ENCODE measurements at places on chromosomes 16 and 17.

GRCh38 chr17:82238472-82239201 lies 9.8 kb downstream of the SLC16A3 start:
- DNase-seq: no peak

DNA sequence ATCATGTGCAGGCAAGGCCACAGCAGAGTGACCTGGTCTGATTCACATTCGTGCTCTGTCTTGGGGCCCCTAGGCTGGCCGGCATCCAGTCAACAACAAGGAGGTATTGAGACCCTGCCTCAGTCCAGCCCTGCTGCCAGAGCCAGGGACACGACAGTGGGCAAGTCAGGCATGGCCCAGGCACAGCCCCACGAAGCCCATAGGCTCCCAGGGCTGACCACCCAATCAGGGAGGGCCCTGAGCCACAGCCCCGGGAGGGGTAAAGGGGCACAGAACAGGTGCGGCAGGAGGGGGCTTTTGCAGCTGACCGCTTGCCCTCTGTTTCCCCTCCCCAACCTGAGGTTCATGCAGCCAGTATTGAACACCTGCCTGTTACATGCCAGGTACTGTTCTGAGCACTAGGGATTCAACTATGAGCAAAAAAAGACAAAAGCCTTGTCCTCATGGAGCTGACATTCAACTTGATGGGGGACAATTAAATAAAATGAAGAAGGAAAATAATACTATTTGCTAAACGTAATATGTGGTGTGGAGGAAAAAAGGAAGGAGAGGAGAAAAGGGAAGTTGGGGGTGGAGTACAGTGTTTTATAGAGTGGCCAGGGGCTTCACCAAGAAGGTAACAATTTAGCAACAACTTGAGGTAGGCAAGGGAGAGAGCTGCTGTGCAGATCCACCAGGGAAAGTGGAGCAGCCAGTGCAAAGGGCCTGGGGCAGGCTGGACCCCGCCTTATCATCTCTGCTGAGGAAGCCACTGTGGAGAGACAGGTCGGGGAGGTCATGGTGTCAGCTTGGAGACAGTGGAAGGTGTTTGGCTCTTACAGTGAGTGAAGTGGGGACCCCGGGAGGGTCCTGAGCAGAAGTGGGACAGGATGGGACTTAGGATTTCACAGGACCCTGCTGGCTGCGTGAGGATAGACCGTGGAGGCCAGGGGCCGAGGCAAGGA lies 6.1 kb downstream of the DRC3 start:
- no peak for DNase-seq

- no peak for DNase-seq
Observed at GRCh38 chr17:42135664-42136653, 13.4 kb downstream of the HSPB9 start.

DNA sequence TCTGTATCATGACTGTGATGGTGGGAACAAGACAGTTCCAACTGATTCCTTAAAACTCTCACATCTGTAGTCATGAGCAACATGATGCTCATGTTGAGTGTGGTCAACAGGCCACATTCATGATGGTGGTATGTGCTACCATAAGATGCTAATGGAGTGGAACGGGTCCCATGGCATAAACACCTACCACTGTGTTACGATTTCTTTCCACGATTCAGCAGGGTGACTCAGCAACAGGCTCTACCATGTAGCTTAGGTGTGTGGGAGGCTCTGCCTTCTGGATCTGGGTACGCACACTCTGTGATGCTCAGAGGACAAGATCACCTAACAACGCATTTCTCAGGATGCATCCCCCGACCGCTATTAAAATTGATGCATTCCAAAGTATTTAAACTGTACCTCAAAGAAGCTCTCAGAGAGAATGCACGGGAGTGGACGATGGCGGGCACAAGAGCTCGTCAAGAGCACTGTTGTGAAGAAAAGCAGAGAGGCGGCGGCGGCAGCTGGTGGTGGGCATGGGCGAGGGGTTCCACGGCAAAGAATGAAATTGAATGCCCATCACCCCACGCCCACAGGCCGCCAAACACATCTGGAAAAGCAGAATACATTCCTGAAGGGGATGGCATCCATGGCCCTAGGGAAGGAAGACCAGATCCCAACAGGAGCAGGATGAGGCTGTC lies 133.3 kb downstream of the ZNF778 start:
- DNase-seq: no peak

DNA sequence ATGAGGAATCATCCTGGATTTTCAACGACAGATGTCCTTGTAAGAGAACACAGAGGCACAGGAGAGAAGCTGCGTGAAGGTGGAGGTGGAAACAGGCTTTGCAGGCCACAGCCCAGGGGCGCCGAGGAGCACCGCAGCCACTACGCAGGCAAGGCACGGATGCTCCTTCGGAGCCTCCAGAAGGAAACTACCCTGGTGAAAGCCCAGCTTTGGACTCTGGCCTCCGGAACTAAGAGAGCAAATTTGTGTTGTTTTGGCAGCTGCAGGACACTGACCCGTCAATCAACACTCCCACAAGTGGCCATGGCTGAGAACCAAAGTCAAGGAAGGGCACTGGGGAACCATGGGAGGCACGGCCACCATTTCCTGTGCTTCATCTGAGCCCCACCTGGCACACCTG lies 3.4 kb downstream of the ARL16 start:
- DNase-seq: no peak

DNA sequence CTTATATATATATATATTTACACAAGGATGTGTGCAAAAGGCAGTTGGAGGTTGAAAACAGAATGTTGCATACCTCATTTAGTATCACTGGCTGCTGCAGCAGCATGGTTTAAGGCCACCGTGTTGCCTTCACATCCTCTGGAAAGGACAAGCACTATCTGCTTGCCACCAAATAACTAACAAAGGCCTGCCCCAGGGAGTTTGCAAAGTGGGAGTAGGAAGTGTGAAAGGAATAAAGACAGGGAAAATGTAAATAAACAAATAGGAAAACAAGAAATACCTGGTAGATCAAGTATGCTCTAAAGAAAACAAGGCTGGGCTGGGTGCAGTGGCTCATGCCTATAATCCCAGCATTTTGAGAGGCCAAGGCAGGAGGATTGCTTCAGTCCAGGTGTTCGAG lies 33.5 kb upstream of the GFOD2 start:
- DNase-seq: no peak

- no peak for DNase-seq
Observed at GRCh38 chr17:73760439-73760758, 116.2 kb upstream of the SDK2 start.

DNA sequence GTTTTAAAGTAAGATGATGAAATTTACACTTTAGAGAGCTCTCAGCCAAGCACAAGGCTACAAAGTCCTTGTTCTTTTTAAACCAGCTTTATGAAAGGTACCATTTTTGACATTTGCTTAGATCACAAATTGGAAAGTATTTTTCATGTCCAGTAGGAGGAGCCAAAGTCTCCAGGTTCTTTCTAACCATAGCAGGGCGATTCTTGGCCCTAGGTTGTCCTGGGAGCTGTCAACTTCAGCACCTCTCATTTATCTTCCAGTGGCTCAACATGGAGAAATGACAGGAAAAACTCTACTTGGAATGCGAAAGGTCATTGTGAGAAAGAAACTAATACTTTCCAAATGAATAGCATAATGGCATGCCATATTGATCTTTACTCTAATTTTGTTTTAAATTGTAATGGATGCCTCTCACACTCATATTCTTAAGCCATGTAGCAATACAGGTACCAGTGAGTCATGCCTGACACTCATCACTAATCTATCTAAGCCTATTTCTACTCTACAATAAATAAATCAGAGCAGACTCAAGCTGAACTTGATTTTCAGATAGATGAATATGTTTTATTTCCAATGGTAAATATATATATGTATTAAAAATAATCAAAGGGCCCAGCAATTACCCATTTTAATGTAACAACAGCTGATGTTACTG lies 919.1 kb upstream of the EEF2KMT start:
- no peak for DNase-seq

- no peak for DNase-seq
Observed at GRCh38 chr17:15185625-15185991, 79.5 kb downstream of the PMP22 start.

DNA sequence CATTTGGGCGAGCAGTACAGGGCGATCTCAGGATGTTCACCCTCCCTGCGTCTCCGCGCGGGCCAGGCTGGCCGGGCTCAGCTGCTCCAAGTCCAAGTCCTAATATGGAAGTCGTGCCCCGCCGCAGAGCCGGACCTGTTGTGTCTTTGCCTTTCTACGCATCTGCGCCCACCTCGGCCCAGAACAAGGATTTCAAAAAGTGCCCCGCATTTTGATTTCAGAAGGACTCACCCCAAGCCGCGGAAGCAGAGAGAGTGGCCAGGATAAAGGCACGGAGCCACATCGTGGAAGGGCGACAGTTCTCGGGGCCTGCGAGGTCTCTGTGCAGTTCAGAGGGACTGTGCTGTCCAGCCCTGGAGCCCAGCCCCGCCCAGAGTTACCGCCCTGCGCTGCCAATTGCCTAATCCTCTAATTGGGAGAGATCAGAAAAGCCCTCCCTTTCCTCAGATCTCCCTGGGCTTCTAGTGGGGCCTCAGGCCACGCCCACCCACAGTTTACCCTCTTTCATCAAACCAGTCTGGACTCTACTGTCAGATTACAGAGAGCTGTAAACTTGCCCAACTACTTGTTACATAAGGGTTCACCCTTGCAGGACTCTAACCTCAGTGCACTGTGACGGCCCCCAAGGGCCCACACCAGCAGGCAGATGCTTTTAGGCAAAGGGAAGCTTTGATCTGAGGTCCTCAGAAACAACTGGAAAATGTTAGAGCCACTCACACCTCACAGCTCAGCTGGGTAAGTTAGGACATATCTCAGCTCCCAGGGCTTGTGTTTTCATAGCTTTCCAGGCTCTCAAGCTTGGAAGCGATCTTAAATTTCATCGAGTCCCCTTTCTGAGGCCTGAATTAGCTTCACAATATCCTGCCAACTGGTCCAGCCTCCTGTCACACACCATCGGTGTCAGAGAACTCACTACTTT lies at the start of gene CES1:
Gene CES1, minus strand, starts transcription at position 324 of the 919 bp plus-strand sequence. Its CDS starts 41 bp downstream, at position 283.
- DNase-seq: no peak

DNA sequence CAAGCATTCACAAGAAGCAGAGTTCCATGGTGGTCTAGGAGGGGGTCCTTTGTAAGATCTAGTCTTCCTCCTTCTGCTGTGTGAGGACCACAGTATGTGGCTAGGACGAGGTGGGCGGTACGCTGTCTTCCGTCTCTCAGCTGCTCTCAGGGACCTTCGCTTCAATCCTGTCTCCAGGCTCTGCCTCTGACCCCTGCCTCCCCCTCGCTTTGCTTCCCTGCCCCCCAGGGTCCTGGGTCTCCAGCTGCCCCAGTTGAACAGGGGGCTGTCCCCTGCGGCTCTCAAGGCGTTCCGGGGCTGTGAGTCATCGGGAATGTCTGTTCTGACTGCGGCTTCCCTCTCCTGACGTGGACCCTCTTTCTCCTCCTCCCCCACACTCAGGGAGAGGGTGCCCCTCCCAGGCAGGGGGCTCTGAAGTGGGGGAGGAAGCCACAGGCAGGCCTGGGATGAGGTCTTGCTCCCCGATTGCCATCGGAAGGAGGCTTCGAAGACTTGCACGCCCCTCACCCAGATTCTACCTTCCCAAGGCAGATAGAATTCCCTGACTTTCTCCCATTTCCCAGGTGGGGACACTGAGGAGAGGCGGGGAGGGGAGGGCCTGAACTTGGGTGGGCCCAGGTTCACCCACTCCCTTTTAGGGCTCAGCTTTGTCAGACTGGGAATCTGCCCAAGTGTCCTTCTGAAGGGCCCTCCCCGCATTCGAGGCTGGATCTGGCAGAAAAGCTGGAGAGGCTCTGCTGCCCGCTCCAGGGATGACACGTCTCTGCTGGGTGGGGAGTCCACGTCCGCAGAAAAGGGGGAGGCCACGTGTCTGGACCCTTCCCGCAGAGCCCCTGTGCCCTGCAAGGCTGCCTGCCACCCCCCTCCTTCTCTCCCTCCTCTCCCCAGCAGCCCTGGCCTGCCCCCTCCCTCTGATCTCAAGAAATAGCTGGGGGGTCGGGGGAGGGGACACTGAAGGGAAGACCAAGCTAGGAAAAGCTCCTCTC lies 9.1 kb upstream of the COL1A1 start:
- no peak for DNase-seq

GRCh38 chr16:65119901-65120401 lies 1.9 kb downstream of the CDH11 start:
- DNase-seq: no peak

GRCh38 chr17:82490512-82491195 lies 28.9 kb upstream of the FOXK2 start:
- no peak for DNase-seq

GRCh38 chr17:44604116-44604761 lies 47.0 kb downstream of the FZD2 start:
- DNase-seq: no peak

- no peak for DNase-seq
Observed at GRCh38 chr17:38428112-38428642, at the start of gene ARHGAP23. Gene ARHGAP23 (plus strand): TSS chr17:38428464. CDS start chr17:38428486, 22 bp downstream.

DNA sequence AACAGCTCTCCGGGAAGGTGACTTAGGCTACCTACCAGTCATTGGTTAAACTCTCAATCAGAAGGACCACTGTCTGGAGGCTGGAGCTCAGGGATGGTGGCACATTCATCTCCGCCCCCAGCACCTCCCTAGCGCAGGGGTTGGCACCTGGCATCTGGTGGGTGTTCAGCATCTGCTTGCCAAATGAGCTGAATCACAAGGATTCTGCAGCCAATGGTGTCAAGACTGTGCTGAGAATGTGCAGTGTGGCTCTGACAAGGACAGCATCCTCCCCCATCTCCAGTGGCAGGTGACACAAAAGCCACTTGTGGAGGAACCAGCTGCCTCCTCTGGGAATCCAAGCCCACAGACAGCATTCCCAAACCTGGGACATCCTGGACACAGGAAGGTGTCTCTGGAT lies 35.2 kb downstream of the PLXDC1 start:
- DNase-seq: no peak

DNA sequence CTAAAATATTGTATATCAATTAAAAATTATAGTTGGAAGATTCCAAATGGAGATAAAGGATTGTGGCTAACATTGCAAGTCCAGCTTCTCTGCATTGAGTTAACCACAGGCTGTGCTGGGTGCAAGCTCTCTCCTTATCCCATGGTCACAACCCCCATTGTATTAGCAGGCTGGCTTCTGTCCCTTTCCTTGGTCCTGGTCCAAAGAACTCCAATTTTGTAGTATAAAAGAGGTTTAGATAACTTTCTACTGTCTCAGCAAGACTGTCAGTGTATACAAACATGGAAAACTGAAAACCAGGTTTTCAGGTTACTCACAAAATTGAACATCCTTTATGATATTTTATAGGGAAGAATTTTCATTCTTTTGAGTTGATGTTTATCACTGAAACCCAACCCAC lies 76.6 kb upstream of the HS3ST3A1 start:
- DNase-seq: no peak

- DNase-seq: no peak
Observed at GRCh38 chr17:70775679-70776078, 606.3 kb downstream of the KCNJ2 start.

- DNase-seq: no peak
Observed at GRCh38 chr16:69195369-69196029, 8.5 kb downstream of the SNTB2 start.
